ENCODE measurements at places on chromosomes 12 and 14.
A peak's percentile ranks its signal among the peaks of the same experiment; 100 is the strongest.

DNA sequence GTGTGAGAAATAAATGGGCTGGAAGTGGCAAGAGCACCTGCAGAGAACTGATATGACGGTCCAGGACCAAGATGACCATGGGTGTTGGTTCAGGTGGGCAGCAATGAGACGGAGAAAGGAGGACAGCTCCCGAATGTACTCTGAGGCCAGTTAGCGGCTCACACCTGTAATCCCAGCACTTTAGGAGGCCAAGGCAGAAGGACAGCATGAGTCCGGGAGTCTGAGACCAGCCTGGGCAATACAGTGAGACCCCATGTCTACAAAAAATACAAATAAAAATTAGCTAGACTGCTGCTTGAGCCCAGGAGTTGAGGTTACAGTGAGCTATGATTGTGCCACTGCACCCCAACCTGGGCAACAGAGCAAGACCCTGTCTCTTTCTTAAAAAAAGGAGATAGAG lies 60.1 kb downstream of the FOXN3 start:
- no peak for DNase-seq

DNA sequence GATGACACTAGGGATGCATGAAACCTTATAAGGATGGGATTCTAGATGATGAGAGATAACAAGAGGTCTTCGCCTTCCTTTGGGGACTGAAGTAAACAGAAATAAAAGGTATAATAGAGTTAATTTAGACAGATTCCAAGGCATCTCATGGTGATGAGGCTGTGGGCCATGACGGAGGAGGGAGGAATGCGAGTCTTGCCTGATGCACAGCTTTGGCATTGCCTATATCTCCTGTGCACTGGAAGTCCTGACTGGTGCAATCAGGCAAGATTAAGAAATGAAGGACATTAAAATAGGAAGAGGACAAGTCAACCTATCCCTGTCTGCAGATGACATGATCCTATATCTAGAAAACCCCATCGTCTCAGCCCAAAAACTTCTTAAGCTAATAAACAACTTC lies 526.4 kb upstream of the LMO3 start:
- DNase-seq, result no peak

- no peak for DNase-seq
Measured at GRCh38 chr12:32549675-32550079, 129.4 kb upstream of the DNM1L start.

DNA sequence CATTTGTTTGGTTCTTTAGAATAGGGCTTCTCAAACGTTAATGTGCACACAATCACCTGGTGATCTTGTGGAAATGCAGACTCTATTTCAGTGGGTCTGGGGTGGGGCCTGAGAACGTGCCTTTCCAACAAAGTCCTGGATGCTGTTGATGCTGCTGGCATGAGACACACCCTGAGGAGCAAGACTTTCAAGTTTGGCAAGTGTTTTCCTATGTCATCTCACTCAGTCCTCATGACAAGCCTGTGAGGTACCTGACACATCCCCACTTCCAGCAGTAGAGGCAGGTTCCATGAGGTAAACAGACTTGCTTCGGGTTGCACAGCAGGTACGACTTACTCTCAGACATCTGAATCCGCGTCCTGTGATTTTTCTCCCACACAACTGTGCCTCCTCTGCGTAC lies 147.1 kb downstream of the MYRFL start:
- DNase-seq, result no peak

- no peak for DNase-seq
Measured at GRCh38 chr12:43861840-43862150, 25.9 kb downstream of the TMEM117 start.

- DNase-seq, result no peak
Measured at GRCh38 chr14:69771136-69771535, 4.2 kb downstream of the SRSF5 start.

- DNase-seq, result no peak
Measured at GRCh38 chr12:56775638-56776037, 12.5 kb downstream of the HSD17B6 start.

GRCh38 chr12:119204131-119204530 lies 25.4 kb downstream of the HSPB8 start:
- DNase-seq, result peak; percentile 61

DNA sequence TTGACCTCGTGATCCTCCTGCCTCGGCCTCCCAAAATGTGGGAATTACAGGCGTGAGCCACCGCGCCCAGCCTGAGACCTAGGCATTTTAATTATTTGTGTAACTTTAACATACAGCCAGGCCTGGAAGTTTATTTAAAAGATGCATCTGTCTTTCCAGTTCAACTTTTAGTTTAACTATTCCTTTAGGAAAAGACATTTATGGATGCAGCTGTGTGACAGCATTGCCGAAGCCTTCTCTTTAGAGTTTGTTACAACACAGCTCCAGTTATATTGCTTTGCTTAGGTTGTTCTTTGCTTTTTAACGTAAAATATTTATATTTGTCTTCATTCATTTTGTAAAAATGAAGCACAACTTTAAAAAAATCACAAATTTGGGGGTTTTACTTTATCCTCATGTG lies 67.0 kb downstream of the DIP2B start:
- DNase-seq, result no peak

GRCh38 chr12:52496590-52497071 lies 3.6 kb upstream of the KRT6A start:
- DNase-seq, result no peak

- DNase-seq, result no peak
Measured at GRCh38 chr14:84859116-84859515, 670.8 kb upstream of the FLRT2 start.

DNA sequence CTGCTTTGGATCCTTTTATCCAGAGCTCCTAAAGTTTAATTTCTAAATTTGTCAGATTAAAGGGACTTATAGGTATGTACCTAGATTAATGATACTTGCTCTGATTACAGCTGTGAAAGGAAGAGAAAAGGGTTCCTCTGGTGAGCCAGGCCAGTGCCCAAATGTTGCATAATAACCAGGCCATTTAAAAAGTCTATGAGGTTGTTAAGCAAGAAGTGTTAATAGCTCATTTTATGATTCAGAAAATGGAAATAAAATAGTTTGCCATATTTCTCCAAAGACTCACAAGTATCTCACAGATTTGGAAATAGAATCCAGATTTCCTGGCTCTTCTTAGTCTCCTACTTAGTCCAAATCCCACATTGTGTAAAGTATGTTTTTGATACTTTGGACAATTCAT lies 67.6 kb downstream of the SLC38A6 start:
- DNase-seq, result no peak

DNA sequence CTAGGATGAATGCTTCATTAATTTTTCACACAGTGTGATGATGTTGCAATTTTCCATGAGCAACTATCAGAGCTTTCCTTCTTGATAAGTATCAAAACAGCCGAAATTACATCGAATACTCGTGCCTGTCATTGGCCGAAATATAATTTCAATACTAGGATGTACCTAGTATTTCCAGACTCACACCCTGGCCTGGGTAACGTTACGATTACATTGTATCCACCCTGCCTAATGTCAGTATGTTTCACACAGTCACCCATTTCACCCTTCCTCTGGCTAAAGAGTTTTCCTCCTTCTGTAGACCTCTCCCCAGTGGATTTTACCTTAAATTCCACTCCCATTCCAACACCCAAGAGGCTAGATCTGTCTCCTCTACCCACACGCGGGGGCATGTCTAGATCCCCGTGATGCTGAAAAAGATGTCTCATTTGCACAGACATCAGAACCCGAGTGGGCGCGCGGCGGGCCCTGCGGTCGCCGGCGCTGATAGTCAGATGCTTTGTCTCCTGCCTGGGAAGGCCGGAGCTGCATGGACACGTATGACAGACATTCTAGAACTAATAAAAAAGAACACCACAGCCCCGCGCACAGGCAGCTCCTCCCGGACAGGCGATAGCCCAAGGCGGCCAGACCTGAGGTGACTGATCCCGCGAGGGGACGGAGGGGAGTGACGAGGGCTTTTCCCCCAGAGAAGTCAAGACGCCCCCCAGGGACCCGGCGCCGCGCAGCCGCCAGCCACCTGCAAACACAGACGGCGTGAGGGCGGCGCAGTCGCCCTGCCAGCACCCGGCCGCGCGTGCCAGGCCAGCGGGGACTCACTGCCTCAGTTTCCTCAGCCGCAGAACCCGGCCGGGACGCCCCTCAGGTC lies 723 bp downstream of the KIF21A start:
- peak; percentile 65 for DNase-seq

GRCh38 chr12:121217063-121217462 lies 7.1 kb downstream of the P2RX4 start:
- no peak for DNase-seq

GRCh38 chr14:73472185-73473114 lies 14.1 kb upstream of the NUMB start:
- no peak for DNase-seq

DNA sequence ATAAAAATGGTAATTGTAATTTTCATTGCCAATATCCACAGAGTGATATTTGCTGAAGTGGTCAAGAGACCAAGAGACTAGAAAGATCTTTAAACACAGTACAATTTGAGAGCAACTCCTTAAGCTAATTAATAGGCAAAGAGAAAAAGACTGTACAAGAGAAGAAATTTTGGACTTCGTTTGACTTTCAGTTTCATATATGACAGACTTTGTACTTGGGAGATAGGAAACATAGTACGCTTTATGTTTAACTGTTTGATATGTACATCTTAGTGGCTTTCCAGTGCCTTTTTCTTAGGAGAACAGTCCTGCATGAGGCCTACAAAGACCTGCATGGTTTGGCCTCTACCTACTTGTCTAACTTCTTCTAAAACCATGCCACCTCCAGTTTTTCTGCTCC lies 1118.1 kb downstream of the TRHDE start:
- DNase-seq, result no peak

- DNase-seq, result no peak
Measured at GRCh38 chr14:23411563-23412525, 3.8 kb upstream of the MYH6 start.

DNA sequence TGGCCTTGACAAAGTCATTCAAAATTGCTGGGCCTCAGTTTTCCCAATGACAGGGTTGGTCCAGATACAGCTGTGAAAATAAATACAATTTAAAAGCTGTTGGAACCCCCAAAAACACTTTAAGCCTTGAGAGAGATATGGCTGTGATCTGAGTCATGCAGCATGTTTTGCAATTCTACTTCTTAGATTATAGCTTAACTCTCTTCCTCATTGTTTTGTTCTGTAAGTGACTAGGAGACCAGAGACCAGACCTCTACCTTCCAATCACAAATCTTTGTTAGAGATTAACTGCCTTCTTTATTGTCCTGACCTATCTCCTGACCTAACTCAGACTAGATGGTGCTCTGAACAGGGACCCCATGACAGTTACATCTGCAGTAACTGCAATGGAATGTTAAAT lies 198.1 kb downstream of the STXBP6 start:
- DNase-seq, result no peak

DNA sequence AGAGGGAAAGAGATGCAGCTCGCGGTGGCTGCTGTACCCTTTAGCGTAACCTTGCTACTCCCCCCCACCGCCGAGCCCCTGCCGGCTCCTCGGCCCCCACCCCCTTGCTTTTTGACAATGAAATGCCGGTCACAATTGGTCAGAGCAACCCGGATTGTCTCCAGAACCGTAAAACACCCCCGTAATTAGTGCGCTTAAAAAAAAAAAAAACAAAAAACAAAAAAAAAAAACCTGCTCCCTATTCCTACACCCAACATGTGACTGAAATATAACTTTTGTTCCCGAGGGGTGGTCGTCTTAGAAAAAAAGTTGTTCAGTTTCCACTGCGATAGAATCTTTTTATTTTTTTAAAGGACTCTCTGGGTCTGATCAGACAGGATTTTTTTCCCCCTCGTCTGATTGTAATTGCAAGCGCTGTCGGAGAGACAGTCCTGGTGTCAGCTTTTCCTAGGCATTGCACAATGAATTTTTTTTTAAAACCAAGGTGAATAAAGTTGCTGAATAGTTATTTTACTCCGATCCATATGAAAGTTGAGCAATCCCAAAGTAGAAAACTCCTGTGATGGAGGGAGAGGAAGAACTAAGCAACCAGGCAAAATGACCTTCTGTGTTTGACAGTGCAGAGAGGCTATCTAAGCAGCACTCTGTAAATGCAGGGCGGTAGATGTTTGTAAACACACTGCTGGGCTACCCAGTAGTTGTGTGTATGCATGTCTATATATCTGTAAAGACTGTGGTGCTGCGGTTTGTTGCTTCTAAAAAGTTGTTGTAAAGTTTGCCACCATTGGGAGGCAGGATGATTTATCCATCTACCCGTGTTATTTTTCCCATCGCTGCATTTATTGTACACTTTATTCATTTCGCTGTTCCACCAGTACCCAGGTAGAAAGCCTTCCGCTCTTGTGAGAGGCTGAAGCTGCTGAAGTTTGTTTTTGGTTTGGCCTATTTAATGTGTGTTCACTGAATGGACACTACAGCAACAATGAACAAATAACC lies 1.1 kb downstream of the ETV6 start:
- DNase-seq, result peak; percentile 14

GRCh38 chr12:50922820-50923219 lies 29.5 kb upstream of the HIGD1C start:
- no peak for DNase-seq

GRCh38 chr12:95215949-95216348 lies 1.3 kb downstream of the FGD6 start:
- DNase-seq, result no peak

- DNase-seq, result no peak
Measured at GRCh38 chr12:52805739-52806138, 8.2 kb downstream of the KRT4 start.

DNA sequence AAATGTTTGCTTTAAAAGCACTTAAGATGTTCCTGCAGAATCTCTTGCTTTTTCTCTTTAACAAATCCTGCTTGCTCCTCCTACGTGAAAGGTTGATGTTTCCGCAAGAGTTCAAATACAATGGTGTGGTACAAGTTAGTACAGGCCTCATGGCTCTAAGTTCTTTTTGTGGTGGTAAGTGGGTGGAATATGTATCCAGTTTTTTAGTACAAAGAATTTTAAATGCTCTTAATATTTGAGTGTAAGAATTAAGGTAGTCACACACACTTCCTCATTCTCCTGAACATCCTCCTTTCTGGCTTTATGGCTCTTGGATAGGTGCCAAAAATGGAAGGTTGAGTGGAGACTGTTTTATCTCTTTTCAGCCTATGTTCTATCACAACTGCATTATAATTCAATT lies 1.8 kb downstream of the OTOGL start:
- DNase-seq, result no peak

DNA sequence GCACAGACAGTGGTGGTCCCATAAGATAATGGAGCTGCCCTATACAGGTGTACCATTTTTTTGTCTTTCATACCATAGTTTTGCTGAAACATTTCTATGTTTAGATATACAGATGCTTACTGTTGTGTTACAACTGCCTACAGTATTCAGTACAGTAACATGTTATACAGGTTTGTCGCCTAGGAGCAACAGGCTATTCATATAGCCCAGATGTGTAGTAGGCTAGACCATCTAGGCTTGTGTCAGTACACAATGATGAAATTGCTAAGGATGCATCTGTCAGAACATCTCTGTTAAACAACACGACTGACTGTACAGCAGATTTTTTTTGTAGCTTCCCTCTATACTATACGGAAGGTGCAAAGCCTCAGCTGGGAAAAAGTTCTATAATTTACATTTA lies 30.5 kb downstream of the RAD9B start:
- no peak for DNase-seq

GRCh38 chr12:13187399-13187798 lies 9.1 kb upstream of the EMP1 start:
- DNase-seq, result no peak
